ENCODE measurements at places on chromosomes 12 and 14.
A peak's percentile ranks its signal among the peaks of the same experiment; 100 is the strongest.

- DNase-seq: no peak
Measured at GRCh38 chr14:93654599-93654998, 133.7 kb downstream of the PRIMA1 start.

DNA sequence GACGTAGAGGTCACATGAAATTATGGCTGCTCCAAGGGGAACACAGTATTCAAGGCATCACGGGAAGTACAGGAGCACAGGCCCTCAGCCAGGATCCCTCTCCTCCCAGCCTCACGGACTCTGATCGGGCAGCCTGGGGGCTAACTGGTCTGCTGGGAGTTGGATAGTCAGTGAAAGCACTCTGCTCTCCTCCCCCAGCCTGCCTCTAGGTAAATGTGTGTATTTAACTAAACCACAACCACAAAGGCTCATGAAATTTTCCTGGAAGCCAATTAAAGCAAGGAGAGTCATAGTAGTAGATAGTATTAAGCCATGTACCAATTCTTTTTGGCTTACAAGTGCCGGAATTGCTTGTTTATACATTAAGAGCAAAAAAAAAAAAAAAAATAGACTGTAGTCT, 254.3 kb downstream of the MSRB3 start:
- no peak for DNase-seq

DNA sequence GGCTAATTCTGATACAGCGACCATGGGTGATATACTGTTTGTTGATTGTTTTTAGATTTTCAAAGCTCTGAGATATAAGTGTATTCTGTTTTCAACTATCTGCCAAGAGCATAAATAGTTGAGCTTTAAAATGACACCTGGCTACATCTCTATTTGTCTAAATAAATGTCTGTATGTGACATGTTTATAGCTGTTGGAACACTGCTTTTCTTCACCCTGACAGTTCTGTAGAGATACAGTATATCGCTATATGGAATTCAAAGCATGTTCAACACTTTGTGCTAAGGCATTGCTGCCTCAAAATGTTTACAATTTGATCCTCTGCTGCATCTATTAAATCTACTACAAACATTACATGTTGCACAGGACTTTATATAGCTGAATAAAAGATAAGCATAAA, 27.4 kb upstream of the MGAT4C start:
- no peak for DNase-seq

- DNase-seq: no peak
Measured at GRCh38 chr12:75508159-75508558, 3.2 kb downstream of the KRR1 start.

DNA sequence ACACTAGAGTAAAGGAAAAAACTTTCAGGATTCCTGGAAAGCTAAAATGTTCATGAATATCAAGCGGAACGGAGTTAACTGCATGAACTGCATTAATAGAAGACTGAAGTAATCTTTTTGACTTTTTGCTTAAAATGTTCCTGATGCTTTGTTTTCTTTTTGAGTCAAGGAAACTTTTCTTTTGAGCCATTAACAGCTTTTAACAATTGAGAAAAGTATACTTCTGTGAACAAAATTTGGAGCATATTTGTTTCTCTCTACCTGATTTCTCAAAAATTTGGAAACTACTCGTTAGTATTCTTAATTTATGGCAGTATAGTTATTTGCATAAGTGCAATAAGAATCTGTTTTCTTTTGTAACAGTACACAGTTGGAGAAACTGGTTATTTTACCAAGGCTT, 78.5 kb downstream of the CALM1 start:
- DNase-seq: peak; percentile 36

GRCh38 chr12:124454735-124455134, 112.7 kb downstream of the NCOR2 start:
- DNase-seq: peak; percentile 55

- DNase-seq: no peak
Measured at GRCh38 chr14:75459791-75460190, 32.0 kb downstream of the JDP2 start.

DNA sequence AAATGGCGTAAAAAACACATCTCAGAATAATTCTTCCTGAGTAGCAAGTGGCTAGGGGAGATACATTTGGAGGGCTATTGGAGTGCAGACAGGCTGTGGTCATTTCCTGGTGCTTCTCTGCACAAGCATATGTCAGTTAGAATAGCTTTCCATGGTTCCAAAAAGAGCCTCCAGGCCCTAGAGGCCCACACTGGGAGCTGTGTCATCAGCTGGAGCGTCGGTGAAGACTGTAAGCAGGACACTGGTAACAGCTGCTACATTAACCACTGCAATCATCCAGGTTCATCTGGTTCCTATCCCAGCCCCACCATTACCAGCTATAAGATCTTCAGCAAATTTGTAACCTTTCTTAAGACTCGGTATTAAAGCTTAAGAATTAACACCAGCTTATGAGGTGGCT, 31.7 kb upstream of the APPL2 start:
- DNase-seq: no peak

DNA sequence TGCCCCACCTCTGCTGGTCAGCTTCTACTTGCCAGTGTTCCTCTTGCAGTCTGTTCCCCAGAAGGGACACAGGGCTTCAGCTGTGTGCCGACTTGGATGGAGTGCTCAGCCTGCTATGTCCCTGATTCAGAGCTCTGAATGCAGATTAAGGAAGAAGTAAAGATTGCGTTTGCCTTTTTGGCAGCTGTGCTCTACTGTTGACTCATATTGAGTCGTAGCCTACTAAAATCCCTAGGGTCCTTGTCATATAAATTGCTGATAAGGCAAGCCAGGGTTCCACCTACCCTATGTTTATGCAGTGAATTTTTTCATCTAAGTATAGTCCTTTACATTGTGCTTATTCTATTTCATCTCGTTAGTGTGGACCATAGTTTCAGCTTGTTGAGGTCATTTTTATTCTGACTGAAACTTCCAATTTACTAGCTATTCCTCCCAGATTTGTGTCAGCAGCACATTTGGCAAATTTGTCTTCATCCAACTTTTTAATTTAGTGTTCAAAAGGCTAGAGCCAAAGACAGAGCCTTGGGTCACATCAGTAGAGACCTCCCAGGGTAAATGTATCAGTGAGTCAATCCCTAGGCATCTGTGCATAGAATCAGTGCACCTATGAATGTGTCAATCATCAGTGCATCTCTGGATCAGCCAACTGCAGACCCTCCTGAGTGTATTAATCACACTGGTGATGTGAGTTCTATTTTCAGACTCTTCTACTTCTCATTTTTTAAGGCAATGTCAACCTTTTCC, 31.9 kb downstream of the CACNA1C start:
- DNase-seq: no peak

- DNase-seq: no peak
Measured at GRCh38 chr14:98477935-98478334, 794.1 kb downstream of the BCL11B start.

GRCh38 chr12:6703631-6704030, 3.0 kb upstream of the PIANP start:
- DNase-seq: peak; percentile 76

DNA sequence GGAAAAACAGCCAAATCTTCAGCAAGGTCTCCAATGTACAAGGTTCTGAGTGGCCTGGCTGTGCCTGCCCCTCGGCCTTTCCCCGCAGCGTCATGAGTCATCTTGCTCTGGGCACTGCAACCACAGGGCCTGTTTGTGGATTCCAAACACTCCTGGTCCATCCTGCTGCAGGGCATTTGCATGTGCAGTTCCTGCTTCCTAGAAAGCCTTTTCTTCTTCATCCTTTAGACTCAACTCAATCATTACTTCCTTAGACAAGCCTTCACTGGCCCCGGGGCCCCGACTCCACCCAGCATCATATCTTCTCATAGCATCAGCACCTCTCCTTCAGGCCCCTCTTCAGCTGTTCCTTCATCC, 101.8 kb upstream of the EGLN3 start:
- no peak for DNase-seq

- no peak for DNase-seq
Measured at GRCh38 chr12:88310069-88310468, 168.0 kb downstream of the TMTC3 start.

DNA sequence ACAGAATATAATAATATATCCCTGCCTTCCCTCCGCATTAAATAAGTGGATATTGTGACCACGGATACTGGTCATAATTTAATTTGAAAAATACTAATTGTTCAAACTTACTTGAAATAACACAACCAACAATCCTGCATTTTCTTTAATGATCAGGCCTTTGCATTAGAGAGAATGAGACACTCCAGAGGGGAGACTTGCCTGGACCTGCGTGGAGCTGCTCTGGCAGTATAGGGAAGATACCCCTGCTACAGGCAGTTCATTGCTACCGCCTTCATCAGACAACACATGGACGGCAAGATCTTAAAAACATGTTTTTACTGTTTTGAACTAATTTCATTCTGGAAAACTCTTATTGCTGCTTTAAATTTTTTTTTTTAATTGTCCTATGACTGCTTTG, 211.0 kb upstream of the FAR2 start:
- DNase-seq: no peak

- peak; percentile 40 for DNase-seq
Measured at GRCh38 chr12:77514511-77514910, 316.2 kb upstream of the NAV3 start.

DNA sequence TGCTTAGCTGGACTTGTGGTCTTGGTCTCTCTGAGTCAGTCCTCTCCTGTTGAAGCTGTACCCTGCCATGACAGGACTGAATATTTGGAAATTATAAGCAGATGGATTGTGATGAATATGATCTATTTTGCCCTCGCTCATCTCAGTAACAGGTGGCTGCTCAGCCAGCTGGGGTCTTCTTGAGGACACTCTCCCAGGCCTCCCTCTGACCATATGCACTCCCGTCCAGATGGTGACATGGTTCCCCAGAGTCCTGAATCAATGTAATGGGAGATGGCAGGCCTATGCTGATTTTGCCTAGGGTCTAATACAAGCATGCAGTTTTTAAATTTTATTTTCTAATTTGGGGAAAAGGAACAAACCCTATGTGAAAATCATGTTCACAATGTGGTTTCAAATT, 63.1 kb upstream of the TRHDE start:
- DNase-seq: no peak

- DNase-seq: no peak
Measured at GRCh38 chr14:43587183-43587582, 919.9 kb downstream of the FSCB start.

GRCh38 chr12:79782172-79782900, 91.6 kb upstream of the PAWR start:
- no peak for DNase-seq

GRCh38 chr14:57046175-57046574, 222.5 kb downstream of the EXOC5 start:
- DNase-seq: no peak

DNA sequence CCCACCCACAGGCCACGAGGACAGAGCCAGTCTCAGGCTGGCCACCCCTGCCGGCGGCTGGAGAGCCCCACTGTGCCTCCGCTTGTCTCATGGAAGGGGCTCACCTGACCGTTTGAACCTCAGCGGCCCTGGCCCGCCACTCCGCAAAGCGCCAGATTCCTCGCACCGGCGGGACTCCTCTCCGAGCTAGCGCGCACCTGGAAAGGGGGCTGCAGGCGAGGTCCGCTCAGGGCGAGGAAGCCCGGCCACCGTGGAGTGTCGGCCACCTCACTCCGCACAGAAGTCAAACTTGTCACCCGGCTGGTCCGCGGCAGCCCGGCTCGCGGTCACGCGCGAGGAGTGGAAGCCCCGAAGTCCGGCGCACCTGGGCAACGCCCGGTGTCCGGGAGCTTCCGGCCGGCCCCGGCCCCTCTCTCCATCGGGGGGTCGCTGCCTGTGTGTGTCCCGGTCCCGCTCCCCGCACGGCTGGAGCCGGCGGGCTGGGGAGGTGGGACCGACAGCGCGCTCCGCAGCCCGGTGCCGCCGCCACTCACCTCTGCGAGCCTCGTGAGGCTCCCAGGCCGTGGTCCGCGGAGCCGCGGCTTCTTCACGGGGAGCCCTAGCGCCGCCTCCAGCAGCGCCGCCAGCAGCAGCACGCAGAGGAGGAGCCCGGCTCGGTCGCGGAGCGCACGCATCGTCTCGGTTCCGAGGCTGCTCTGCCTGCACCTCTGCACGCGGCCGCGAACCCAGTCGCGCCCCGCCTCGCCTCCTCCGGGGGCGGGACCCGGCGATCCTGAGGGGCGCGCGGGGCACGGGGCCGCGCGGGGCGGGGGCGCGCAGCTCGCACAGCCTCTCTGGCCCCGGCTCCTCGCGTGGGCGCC, at the start of gene ISM2:
Gene ISM2, minus strand, starts transcription at position 697 of the 860 bp plus-strand sequence. Its CDS starts 23 bp downstream, at position 674.
- DNase-seq: peak; percentile 76

DNA sequence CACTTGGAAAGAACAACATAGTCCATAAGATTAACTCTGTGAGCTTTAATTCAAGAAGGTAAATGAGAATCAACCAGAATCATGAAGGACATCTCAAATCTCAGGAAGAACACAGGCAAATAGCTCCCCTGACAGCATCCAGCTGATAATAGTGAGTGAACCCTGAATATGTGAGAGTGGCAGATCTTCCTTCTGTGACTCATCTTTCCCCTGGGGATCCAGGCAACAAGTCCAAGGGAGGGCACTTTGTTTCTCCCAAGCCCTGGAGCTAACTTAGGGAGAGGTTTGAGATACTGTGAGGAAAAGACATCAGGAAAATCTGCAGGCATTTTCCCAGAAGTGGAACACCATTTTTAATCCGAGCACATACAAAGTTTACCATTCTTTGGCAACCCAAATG, 763.9 kb upstream of the MGAT4C start:
- DNase-seq: no peak

DNA sequence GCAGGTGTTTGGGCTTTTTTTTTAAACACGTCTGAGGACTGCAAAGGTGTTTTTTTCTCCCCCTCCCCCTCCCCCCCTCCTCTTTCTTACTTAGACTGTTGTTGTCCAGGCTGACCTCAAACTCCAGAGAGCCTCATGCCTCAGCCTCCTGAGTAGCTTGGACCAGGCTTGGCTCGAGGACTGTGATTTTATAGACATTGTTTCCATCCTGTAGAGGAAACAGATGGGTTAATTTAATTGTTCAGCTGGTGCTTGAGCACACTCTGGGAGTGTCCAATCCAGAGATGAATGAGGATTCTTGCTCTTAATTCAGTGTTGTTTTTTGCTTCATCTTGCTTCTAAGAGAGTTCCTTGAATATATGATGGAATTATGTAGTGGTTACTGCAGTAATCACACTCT, 42.1 kb downstream of the RASSF3 start:
- DNase-seq: peak; percentile 36

DNA sequence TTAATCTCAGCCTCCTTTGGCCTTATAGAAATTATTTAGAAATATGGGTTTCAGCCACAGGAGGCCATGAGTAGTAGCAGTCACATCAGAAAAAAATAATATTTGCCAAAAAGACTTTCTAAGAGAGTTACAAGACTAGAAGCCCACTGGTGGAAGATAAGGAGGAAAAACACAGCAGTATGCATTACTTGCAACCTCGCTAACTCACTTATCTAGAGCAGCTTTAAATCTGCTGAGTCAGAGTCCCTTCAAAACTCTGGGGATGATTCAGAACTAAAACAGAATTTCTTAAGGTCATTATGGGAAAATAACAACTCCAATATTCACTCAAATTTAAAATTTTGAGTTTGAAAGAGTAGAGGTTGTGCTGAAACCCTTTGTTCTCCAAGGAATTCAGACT, 6.2 kb downstream of the OR4K17 start:
- no peak for DNase-seq

DNA sequence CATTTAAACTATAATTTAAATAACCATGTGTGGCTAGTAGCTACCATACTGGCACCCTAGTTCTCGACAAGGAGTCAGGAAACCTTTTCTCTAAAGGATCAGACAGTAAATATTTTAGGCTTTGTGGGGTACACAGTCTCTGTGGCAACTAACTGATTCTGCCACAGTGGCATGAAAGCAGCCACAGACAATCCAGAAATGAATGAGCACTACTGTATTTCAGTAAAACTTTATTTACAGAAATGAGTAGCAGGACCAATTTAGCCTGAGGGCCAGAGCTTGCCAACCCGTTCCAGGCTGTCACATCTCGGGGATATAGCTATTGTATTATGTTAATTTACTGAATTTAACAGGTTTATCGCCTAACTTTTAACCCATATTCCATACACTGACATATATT, 278.7 kb downstream of the ITPR2 start:
- no peak for DNase-seq

All from NCI-H1417 (cell line).